ENCODE measurements at places on chromosomes 4 and X.
A peak's percentile ranks its signal among the peaks of the same experiment; 100 is the strongest.

- peak; percentile 57 for DNase-seq
These were observed 63.6 kb downstream of the PALLD start for GRCh38 chr4:168560184-168561180.

- DNase-seq: no peak
These were observed 494.8 kb upstream of the AGA start for GRCh38 chr4:177937041-177937440.

GRCh38 chr4:48665555-48666186, 114.4 kb downstream of the FRYL start:
- DNase-seq: peak; percentile 14

GRCh38 chrX:26376037-26376708, 160.2 kb downstream of the MAGEB5 start:
- DNase-seq: no peak

DNA sequence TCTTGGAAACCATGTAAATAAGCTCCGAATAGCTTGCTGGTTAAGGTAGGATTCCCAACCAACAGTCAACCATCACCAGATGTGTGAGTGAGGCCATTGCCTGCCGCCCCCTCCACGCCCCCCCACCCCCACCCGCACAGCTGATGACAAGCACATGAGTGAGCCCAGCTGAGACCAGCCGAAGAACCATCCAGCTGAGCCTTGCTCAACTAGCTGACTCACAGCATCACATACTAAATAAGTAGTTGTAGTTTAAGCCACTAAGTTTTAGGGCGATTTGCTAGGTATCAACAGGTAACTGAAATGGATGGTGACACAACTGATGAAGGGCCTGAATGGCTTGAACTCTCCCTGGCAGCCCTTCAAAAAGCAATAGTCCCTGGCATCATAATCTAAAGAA, 1.6 kb upstream of the CCDC149 start:
- DNase-seq: peak; percentile 22

GRCh38 chr4:152684007-152684406, 4.2 kb upstream of the TMEM154 start:
- DNase-seq: no peak

- DNase-seq: peak; percentile 55
These were observed 5.4 kb downstream of the UGT2B4 start for GRCh38 chr4:69490271-69490670.

- peak; percentile 79 for DNase-seq
These were observed 744.5 kb upstream of the FAM241A start for GRCh38 chr4:111400741-111401140.

GRCh38 chr4:179989975-179990374, 2253.2 kb upstream of the TENM3 start:
- no peak for DNase-seq

DNA sequence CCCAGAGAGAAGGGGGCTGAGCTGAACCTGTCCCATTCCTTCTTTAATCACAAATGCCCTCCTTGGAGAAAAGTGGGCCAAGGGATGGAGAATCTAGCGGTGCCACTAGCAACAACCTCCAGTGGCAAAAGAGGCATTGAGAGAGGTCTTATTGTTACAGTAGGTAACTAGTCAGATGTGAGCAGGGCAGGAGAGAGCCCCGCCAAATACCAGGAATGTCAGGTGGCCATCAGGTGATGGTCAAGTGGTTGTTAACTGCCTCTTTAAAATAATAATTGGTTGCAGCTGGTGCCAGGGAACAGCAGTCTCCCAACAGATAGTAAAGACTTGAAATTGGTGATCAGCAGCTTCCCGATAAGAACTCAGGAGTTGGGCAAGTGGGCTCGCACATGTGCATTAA, 116.1 kb downstream of the EVC2 start:
- no peak for DNase-seq

GRCh38 chrX:71301195-71301924, at the start of gene ITGB1BP2:
ITGB1BP2 (plus strand) TSS chrX:71301750; CDS start chrX:71301807, 57 bp downstream.
- DNase-seq: peak; percentile 40

DNA sequence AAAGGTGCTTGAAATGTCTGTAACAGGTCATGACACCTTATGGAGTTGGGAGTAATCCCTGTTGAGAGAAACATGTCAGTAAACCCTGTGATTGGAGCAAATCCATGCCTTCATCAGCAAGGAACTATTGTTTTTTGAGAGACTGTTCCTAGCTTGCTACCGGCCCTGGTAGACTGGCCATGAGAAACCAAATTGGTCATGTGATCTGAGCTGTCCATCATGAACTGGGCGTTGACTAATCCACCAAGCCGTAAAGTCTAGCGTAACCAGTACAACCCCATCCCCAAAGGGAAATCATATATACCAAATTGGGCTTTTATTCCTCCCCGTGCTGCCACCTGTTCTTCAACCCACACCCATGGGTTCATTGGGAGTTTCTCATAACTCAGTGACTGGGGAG, 143.7 kb downstream of the PHF8 start:
- DNase-seq: no peak

DNA sequence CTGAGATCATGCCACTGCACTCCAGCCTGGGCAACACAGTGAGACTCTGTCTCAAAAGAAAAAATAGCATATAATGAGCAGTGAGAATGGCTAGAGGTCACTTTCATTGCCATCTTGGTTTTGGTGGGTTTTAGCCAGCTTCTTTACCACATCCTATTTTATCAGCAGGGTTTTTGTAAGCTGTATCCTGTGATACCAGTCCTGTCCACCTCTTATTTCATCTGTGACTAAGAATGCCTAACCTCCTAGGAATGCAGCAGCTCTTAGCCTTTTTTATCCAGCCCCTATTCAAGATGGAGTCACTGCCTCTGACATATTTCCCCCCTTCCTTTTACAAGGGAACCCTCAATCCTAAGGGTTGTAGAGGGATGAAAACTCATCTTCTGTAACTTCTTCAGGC, 26.1 kb upstream of the IGFBP7 start:
- peak; percentile 61 for DNase-seq

GRCh38 chrX:69025802-69026301, 139.4 kb downstream of the PJA1 start:
- DNase-seq: peak; percentile 46

DNA sequence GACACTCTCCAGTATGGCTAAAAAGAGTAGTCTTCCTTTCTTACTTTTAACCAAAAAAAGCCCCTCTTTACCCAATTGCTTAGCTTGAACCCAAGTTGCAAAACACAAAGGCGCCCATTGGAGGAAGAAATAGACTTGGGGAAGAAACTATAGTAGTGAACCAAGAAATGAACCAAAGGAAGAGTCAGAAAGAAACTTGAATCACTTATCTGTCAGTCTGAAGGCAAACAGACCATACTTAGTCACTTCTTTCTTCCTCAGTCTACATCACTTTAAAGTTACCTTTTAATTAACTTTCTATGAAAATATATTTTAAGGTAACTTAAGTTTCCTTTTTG, 161.4 kb upstream of the GIMD1 start:
- no peak for DNase-seq

DNA sequence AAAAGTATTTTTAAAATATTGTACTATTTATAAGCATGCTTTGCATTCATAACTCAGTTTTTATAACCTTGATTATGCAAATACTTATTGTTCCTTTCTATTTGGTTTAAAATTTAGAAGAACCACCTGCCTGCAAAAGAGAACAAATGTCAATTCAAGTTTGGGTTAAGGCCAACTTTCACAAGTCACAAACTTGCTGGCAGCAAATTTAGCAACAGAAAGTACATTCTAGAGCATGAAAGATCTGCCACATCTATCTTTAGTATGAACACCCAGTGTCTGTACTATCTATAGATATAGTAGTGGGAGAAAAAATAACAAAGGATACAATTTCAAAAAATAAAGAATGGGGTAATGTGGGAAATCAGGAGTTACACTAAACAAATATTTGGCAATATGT, 1014.2 kb downstream of the C4orf33 start:
- no peak for DNase-seq

DNA sequence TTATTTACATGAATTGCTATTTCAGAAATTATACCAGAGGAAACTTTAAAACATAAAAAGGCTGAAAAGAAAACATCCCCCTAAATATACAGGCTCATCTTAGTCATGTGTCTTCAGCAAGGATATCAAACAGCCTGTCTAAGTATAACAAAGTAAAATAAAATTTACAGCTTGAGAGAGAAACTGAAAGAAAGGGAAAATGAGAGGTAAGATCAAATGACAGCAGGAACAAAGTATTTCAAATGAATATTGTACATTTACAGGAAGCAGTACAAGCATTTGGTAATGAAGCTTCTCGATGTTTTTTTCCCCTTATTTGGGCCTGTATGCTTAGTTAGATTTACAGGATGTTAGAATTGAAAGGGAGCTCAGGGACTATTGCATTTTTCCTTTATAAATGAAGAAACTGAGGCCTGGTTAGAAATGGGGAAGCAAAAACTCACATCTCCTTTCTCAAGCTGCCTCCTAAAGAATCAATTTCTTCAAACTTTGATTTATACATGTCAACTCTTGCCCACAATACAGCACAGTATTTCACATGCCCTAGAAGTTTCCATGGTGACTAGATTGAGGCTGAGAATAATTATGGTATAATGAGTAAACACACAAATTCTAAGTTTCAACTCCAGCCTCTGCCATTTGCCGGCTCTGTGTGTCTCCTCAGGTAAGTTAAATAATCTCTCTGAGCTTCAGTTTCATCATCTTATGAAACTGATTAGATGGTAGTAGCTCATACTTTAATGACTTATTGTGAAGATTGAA, 29.3 kb downstream of the DAPP1 start:
- no peak for DNase-seq

- DNase-seq: peak; percentile 47
These were observed 667.7 kb upstream of the SLIT2 start for GRCh38 chr4:19583827-19584569.

GRCh38 chr4:47193179-47193578, 161.8 kb downstream of the GABRB1 start:
- DNase-seq: no peak

DNA sequence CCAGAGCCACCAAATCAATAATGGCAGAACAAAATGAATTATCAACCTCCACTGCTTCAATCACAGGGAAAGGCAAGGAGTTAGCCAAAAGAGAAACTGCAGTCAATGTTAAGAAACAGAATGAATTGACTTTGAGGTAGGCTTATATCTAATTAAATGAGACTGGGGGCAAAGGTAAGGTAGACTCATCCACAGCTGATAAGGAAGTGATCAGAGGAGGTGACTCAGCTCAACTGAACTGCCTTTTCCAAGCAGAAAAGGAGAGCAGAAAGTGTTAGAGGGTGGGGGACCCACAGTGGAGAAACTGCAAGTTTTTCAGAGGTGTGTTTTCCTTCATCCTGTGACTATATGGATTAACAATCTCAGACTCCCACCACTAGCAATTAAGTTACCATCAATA, 345.8 kb upstream of the PPARGC1A start:
- DNase-seq: no peak

GRCh38 chrX:9611436-9612145, 146.7 kb downstream of the TBL1X start:
- DNase-seq: peak; percentile 44

DNA sequence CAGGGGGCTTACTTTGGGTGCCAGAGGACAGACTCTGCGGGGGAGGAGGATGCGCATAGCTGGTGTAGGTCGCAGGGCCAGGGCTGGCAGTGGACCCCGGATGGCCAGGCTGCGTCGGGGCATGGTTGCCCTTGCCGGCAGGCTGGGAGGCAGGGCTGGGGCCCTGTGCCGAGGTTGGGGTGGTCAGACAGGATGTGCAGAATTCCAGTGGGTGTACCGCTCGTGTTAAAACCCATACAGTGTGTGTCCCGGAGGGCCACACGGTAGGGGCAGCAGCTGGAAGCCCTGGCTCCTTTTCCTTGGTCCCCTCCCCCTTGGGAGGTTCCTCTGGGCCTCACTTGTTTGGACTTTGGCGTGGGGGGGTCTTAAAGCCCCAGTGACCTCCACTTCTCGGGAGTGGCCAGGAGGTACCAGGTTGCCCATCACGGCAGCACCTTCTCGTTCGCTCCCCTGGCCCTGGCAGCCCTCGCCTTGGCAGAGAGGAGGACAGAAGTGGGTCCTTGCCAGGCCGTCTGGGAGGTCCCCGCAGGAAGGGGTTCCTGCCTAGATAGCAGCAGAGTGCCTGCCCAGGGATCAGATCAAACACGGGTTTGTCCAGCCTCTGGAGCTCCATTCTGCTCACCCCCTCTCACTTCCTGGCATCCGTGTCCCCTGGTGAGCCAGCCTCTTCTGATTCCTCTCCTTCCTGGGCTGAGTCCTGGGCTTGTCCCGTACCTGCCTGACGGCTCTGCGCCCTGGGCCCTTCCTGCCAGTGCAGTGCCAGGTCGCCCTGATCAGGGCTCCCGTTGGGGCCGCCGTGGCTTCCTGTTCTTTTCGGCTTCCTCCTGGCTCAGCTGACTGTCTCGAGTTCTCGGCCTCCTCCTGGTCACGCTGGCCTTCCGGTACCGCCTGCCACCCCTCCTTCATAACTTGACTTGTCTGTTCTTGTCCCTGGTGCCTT, 56.7 kb upstream of the HGFAC start:
- no peak for DNase-seq

DNA sequence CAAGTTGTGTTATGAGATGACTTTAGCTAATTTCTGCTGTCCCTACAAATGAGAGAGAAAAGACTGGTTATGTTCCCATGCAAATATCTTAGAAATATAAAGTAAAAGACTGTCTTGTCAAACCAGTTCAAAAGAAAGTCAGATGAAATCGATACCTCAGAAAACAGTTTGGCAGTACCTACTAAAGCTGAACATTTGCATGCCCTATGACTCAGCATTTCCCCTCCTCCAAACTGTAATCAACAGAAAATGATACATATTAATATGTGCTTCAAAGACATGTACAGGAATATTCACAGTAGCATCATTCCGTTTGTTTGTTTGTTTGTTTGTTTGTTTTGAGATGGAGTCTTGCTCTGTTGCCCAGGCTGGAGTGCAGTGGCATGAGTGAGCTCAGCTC, 90.3 kb downstream of the ARX start:
- no peak for DNase-seq

- peak; percentile 49 for DNase-seq
These were observed at the start of gene TLR1 for GRCh38 chr4:38804654-38805295. TLR1 (minus strand) TSS chr4:38804791; CDS start chr4:38798831, 5,960 bp downstream.

GRCh38 chrX:65195621-65196020, 219.4 kb upstream of the ZC4H2 start:
- DNase-seq: no peak

- no peak for DNase-seq
These were observed 237 bp downstream of the ANKRD17 start for GRCh38 chr4:73258436-73258685.

DNA sequence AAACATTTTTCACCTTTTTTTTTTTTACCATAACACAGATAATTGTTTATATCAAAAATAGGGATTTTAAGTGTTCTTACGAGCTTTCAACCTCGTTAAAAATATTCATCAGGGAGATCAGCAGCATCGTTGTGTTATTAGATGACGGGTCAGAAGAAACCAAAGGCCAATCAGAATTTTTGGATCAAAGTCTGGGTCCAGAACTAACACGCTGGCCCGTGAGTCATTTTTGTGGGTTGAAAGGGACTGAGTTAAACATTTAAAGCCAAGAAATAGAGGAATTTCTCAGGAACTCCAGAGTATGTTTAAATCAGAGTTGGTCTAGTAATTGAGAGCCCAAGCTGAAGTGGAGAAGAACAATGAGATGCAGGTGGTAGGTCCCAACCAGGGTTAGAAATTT, 170.8 kb downstream of the TLL1 start:
- no peak for DNase-seq

DNA sequence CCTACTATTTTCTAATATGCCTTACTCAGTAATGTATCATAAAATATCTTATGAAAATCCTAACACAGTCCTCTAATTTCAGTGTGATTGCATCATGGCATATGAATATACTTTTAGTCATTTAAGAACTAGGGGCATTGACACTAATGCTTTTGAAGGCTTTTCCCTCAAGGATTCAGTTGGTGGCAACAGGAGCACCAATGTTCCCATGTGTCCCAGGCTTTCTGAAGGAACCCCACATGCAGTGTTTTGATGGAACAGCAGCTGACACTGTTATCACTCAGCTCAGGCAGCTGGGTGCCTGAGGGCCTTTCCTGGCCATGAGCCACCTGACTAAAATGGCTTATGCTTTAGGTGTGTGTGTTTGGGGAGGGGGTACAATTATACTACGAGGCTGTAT, 348.3 kb downstream of the ARHGAP24 start:
- DNase-seq: peak; percentile 60
